ENCODE measurements at places on chromosomes 7 and 10.

DNA sequence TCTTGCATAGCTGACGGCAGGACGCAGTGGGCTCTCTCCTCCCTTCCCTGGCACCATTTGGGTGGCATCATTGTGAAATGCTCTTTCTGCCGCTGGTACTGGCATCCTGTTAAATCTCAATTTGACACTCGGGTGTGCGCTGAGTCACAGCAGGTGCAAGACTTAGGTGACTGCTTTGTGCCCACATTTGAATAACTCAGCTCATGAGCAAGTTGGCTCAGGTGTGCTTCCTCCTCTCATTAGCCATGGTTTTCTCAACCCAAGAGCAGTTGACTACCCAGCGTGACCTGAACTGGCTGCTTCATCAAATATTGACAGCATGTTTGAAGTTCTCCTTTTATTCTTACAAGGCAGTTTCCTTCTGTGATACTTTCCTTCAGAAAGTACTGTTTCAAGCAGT is 24.6 kb upstream of the NFE2L3 start:
- DNase-seq, result no peak

DNA sequence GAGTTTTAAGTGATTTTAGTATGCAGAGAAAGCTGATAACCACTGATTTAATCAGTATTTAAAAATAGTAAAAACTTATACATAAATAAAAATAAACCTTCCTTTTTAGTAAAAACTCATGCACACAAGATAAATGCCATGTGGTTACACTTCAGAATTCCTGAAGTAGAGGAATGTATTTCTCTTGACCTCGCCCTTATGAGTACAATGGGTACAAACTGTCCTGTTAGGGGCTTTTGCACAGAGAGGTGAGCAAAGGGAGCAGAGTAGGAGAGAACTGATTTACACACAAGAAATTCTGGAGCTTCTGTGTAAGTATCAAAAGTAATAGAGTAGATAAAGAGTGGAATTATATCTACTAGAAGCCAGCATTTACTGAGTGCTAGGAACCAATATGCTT is 279.6 kb downstream of the PPP1R3A start:
- no peak for DNase-seq

DNA sequence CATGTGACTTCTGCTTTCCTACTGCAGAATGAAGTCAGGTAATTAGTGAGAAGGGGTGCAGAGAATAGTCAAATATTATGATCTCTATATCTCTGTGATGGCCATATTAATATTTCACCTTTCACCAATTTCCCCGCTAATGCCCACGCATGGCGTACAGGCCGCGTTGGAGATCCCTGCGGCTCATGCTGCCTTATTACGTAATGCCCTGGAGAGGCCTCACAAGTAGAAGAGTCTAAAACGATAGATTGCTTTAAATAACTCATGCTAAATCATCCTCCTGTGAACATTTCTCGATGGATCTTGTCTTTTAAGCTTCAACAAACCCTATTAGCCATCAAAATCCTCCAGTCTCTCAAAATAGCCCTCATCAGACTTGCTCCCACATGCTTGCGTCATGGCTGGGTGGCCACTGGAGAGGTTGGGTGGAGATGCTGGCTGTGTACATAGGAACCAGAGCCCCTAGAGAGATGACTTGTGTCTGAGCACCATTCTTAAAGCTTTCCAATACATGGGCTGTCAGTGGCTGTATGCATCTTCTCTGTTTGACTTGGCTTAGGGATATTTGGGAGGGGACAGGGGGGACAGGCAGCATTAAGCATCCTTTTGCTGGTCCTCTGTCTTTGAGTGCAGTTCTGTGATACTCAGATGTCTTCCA is 79.5 kb upstream of the INSYN2A start:
- DNase-seq, result no peak

DNA sequence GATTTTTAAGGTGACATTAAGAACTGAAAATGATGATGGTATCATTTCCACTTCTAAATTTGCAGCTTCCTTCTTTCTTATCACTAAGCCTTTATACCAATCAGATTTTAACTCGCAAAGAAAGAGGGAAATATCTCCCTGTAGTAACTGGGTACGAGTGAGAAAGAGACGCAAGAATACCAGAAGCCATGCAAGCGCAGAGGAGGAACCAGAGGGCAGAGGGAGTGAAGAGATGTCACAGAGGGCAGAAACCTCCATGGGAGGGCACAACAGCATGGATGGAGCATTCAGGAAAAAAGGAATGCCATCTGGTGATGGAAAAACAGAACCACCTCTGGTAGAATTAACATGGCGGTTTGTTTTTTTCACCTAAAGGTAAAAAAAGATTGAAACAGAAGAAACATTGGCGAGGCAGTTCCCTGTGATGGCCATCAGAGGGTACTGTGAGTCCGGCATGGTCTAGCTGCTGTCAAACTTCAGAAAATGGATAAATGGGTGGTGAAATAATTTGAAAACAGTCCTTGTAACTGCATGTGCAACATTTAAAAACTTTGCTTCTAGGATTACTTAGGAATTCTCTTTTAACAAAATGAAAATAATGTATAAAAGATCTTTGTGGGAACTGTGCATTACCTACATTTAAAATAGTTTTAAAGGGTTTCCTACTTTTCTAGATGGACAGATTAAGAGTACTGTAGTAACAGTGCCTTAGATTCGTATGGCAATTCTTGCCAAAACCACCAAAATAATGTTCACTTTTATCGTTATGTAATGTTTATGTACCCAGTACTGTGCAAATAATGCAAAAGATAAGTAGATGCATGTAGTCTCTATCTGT is 91.8 kb downstream of the ARHGAP12 start:
- no peak for DNase-seq

DNA sequence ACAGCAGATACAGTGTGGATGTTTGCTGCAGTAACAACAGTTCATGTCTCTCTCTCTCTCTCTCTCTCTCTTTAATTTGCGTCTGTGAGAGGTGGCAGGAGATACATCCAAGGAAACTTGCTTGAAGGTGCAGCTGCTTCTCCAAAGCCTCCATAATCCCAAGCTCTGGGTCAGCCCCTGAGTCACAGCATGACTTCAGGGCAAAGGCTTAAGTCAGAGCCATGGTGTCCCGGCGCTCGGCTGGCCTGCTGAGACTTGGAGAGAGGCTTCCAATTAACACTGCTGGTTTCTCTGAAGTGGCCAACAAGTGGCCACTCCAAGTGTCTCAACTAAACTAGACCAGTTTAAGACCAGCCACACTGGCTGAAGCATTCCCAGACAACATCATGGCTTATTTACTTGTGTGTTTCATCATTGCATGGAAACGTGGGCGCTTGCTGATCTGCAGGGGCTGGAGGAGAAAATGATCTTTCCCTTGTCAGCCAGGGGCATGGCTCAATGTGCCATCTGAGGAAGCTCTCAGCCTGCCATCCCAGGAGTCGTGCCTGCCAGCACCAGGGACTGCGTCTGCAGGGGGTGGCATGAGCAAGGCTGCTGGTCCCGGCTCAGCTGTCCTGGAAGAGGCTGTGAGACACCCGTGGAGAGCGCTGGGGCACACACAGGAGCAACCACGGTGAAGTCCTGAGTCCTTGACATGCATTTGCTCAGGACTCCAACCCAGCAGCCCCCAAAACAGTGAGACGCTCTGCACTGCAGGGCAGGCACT is 254.2 kb downstream of the COBL start:
- DNase-seq, result no peak

GRCh38 chr10:31921031-31921430 is 7.6 kb downstream of the ARHGAP12 start:
- DNase-seq, result no peak
